Activated CD8-positive, alpha-beta T cell treated with anti-CD3 and anti-CD28 coated beads, Interleukin-2, amount 10 ng/mL, durations not matched to agents 7 days and 5 days (primary cell): ENCODE measurements at places on chromosomes 2 and 18. TPM values are rescaled to one million over a fixed set of nuclear protein-coding genes. Genes with fewer than 3 reads are reported as not detected.

Gene MSH2
- 59.3 TPM for total RNA-seq

Gene HOXD12
- total RNA-seq, result not detected

Gene LONRF2
- total RNA-seq, result 0.05 TPM

Gene SCG2
- total RNA-seq, result not detected

Gene ZFAND2B
- 57.0 TPM for total RNA-seq

Gene CD8B2
- 3.6 TPM for total RNA-seq

Gene SLC5A7
- total RNA-seq, result not detected

Gene HOXD8
- total RNA-seq, result not detected

Gene REV1
- 39.4 TPM for total RNA-seq

Gene XDH
- total RNA-seq, result not detected

Gene TGFA
- 0.13 TPM for total RNA-seq

Gene MREG
- total RNA-seq, result 10.9 TPM

Gene SH3BP4
- not detected for total RNA-seq

Gene DQX1
- total RNA-seq, result 0.18 TPM

Gene CIDEA
- total RNA-seq, result not detected
